A549 treated with AZD2906 at 1 μM for 4 hours (cell line): ENCODE measurements at places on chromosomes 2 and 18. TPM values are rescaled to one million over a fixed set of nuclear protein-coding genes. Genes with fewer than 3 reads are reported as not detected.

Gene RBM43
- total RNA-seq = 1.9 to 3.3 TPM (median 3.1 TPM) in 5 replicates

Gene CGREF1
- 6.8 to 7.9 TPM (median 7.3 TPM) in 5 replicates for total RNA-seq

Gene SERPINB7
- 1.6 to 3.0 TPM (median 2.2 TPM) in 5 replicates for total RNA-seq

Gene REEP1
- 0.92 to 1.1 TPM (median 1.0 TPM) in 5 replicates for total RNA-seq

Gene CDK15
- total RNA-seq = not detected in 5 replicates

Gene CCDC121
- 3.4 to 4.4 TPM (median 4.0 TPM) in 5 replicates for total RNA-seq

Gene ALPG
- total RNA-seq = 0.33 to 0.55 TPM (median 0.50 TPM) in 5 replicates

Gene PROM2
- 0.02 to 0.34 TPM (median 0.08 TPM) in 3 of 5 replicates, not detected in the others for total RNA-seq

Gene SUPT7L
- 25.1 to 32.9 TPM (median 32.8 TPM) in 5 replicates for total RNA-seq
